ENCODE measurements at places on chromosomes 4 and X.

DNA sequence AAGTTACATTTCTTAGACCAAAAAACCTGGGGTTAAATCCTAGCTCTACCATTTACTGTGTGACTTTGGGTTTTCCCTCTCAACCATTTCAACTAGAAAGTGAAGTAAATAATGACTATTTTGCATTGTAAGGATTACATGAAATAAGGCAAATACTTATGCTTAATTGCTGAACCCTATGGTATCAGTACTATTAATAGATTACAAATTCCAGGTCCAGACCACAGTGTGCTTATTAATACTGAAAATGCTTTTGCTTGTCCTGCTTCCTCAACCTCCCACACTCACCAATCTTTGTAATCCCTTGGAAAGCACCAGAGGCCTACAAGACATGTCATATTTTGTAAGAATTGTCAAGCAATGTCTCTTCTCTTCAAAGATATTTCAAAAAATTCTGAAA lies 456.5 kb downstream of the SPOCK3 start:
- no peak for DNase-seq

DNA sequence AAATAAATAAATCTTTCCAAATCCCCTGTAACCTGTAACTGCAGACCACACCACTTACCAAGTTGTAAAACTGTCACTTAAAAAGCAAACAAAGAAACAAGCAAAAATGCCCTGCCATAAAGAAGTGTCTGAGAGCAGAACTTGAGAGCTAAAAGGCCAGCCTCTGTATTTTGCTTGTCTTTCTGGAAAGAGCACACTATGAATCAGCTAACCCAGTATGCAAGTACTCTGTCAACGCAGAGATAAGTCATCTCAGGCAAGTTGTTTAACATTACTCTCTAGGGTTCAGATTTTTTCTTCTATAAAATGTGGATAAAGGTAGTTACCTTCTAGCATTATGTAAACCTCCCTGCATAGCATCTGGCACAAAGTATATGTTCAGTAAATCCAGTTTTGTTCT lies 134.8 kb downstream of the HS3ST1 start:
- no peak for DNase-seq

DNA sequence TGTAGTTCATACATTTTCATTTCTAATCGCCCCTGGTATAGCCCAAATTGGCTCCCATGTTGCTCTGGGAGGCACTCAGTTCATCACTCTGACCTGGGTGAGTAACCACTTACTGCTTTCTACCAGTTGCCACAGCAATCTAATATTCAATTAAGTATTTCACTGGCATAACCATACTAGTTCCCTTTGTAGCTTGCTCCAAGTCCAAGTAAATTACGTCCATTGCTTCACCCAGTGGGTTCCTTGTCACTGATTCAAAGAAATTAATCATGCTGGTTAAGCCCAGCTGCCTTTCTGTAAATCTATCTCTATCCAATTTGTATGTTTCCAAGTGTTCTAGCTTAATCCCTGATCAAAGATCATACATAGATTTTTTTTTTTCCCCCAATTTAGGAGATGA lies 92.0 kb upstream of the CBR4 start:
- DNase-seq: no peak

GRCh38 chr4:162126729-162127128 lies 37.1 kb downstream of the FSTL5 start:
- DNase-seq: no peak

DNA sequence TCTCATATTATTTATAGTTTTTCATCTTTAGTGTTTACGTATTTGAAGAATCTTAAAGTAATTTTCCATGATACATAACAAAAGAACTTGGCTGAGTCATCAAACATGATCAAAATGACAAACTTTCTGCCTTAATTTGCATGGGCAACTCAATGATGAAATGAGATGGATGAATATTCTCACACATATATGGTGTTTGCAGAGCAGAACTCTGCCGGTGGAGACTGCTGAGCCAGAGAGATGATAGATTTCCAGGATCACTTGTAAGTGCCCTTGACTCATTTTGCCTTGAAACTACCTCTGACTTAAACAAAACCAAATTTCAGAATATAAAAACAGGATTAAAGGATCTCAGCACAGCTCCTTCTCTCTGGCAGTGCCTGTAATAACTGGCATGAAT lies 38.2 kb downstream of the TRPC3 start:
- no peak for DNase-seq

- DNase-seq: peak; percentile 41
Measured at GRCh38 chrX:154056770-154057241, 37.1 kb upstream of the IRAK1 start.

DNA sequence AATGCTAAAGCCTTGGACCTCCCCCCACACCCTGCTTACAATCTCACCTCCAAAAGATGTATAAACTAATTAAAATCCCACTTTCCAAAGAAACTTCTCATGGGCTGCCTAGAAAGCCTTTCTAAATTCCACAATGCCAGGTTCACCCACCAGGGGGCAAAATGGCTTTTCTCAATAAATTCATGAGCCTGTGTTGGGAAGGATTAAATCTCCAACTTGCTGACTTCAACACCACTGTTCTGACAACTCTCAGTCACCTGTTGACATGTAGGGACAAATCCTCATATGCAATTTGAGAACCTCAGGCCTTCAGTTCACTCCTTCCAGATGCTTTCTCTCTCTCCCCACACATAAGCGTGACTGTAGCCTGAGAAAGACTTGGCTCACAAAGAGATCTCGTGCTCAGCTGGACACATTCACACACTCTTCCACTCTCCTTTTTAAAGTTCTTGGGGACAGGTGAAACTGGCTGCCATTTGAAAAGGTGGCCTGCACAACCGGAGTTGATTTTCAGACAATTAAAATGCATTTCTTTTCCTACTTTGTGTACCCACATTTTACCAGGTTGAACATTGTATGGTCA lies 88.6 kb upstream of the PRPS2 start:
- no peak for DNase-seq

GRCh38 chrX:49949961-49950360 lies 27.6 kb downstream of the CLCN5 start:
- no peak for DNase-seq

DNA sequence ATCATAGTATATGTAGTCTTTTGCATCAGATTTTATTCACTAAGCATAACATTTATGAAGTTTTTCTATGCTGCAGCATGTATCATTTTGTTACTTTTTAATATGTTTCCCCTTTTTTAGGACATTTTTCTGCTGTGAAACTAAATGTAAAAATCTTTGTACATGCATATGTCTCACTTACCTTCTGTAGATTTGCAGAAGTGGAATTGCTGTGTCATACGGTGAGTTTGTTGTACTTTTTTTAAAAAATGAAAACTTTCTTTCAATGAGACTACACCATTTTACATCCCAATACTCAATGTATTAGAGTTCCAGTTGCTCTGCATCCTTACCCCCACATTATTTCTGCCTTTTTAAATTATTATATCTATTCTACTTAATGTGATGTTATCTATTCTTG lies 868.9 kb downstream of the PDHA2 start:
- no peak for DNase-seq
